T-cell (primary cell): ENCODE measurements at places on chromosomes 11 and 22.
A peak's percentile ranks its signal among the peaks of the same experiment; 100 is the strongest.

DNA sequence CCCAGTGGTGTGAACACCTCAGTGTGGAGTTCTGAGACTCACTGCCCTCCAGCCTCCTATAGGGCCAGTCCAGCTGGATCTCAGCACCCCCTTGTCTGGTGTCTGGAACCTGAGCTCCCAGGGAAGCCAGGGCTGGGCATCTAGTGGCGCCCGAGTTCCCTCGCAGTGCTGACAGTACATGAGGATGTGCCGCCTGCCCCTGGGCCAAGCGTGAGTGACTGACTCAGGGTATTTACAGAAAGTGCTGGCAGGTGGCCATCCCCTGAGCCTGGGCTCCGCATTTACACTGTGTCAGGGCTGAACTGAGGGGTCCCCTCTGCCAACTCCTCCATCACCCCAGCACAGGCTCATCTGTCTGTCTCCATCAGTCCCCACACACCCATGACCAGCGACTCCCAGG is 185.3 kb downstream of the BRD1 start:
- no peak for DNase-seq

DNA sequence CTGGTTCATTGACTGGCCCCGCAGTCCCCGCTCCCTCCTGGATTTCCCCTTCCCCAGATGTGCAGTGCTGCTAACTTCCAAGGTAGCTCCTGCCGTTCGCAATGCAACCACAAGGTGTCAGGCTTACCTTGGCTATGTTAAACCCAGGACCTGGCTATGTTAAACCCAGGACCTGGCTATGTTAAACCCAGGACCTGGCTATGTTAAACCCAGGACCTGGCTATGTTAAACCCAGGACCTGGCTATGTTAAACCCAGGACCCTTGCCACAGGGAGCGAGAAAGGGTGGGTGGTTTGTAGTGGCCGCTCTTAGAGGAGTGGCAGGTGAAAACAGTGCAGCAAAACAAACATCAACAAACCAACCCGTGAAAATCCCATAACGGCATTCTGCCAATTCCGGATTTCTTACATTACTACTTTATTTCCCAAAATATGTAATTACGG is 2.9 kb upstream of the ADAMTS8 start:
- peak; percentile 55 for DNase-seq

DNA sequence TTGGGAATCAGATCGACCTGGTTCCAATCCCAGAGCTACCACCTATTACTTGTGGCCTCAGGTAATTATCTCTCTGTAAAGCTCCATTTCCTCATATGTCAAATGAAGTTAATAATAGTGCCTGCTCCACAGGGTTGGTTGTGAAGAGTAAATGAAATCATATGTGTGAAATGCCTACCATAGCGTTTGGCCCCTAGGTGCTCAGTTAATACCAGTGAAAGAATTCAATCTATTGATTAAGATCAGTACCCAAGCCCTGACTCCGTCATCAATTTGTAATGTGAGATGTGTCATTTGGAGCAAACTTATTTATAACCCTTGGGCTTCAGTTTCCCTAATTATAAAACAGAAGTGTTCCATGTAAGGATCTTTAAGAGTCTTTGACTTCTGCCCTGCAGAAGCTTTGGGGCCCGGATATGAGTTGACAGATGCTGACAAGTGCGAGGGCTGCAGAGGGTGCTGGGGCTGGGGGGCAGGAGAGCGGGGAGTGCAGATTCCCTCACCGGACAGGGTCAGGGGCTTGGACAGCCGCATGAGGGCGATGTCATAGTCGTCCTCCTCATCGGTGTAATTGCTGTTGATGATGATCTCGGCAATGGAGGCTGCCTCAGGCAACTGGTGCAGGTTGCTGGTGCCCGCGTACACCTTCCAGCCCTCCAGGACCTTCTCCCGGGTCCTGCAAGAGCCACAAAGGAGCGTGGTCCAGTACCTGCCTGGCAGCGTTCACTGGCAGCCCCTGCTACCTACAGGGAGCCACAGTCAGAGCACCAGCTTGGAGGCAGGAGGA is 20.9 kb downstream of the TMPRSS13 start:
- peak; percentile 2 for DNase-seq

- no peak for DNase-seq
Observed at GRCh38 chr11:10488121-10488933, 33.3 kb downstream of the AMPD3 start.

- DNase-seq = no peak
Observed at GRCh38 chr11:126585774-126586491, 230.4 kb downstream of the ST3GAL4 start.

DNA sequence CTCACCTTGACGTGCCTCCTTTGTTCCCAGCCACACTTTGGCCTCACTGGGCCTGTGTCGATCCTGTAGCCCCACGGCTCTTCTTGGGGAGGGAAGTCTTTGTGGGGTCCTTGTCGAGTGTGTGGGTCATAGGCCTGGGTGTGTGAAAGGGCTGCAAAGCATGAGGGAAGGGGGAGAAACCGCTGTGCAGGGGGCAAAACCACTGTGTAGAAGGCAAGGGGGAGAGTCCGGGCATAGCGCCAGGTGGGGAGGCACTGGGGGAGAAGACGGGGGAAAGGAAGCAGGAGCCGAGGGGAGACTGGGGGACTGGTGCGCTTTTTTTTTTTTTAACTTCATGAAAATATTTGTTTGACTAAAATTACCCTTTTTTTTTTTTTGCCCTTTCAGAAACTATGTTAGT is 65.1 kb upstream of the RASD2 start:
- no peak for DNase-seq

GRCh38 chr11:36398231-36398953 is 102.3 kb downstream of the PRR5L start:
- DNase-seq = no peak
